CD8-positive, alpha-beta T cell (primary cell): ENCODE measurements at places on chromosomes 6 and 20. TPM values are rescaled to one million over a fixed set of nuclear protein-coding genes. Genes with fewer than 3 reads are reported as not detected.

The CALHM5 gene
- not detected for total RNA-seq

The TIAM2 gene
- 2.1 TPM for total RNA-seq

The NCOA5 gene
- total RNA-seq, result 11.7 TPM

The FILIP1 gene
- not detected for total RNA-seq

The RAET1E gene
- not detected for total RNA-seq
